Prostate gland (tissue), 2 donors: ENCODE measurements at places on chromosomes 2 and 18. TPM values are rescaled to one million over a fixed set of nuclear protein-coding genes. Genes with fewer than 3 reads are reported as not detected.

ACTG2 gene
- total RNA-seq, result 1,176 TPM

TSN gene
- total RNA-seq, result 58.7 TPM

TBR1 gene
- total RNA-seq, result 0.45 TPM

PAX3 gene
- total RNA-seq, result not detected

SAG gene
- not detected for total RNA-seq

DUSP11 gene
- total RNA-seq, result 37.8 TPM

SPC25 gene
- 0.91 TPM for total RNA-seq

HOXD3 gene
- total RNA-seq, result 5.3 TPM

AGXT gene
- not detected for total RNA-seq

TRIM43 gene
- total RNA-seq, result not detected

SLC5A7 gene
- total RNA-seq, result 0.17 TPM

ZAP70 gene
- total RNA-seq, result 1.8 TPM

INHA gene
- total RNA-seq, result 0.96 TPM

ATP8B1 gene
- total RNA-seq, result 33.5 TPM

IL37 gene
- total RNA-seq, result 1.4 TPM

RAB27B gene
- 10.7 TPM for total RNA-seq

FOXD4L1 gene
- not detected for total RNA-seq

TAF1B gene
- total RNA-seq, result 14.8 TPM

PSMA8 gene
- 2.9 TPM for total RNA-seq

TMEM182 gene
- total RNA-seq, result 4.3 TPM

GPR45 gene
- total RNA-seq, result not detected

CDC42EP3 gene
- 75.5 TPM for total RNA-seq

DCDC2C gene
- not detected for total RNA-seq

FZD7 gene
- total RNA-seq, result 16.1 TPM

SCN7A gene
- total RNA-seq, result 6.3 TPM

HMSD gene
- not detected for total RNA-seq

TTC31 gene
- 27.6 TPM for total RNA-seq

TEX44 gene
- total RNA-seq, result 10.6 TPM

SF3B1 gene
- total RNA-seq, result 250 TPM

TTR gene
- not detected for total RNA-seq

DNER gene
- total RNA-seq, result 6.0 TPM

CDH7 gene
- 1.0 TPM for total RNA-seq

ASAP2 gene
- total RNA-seq, result 9.2 TPM

SIX3 gene
- not detected for total RNA-seq

CIB4 gene
- total RNA-seq, result not detected

EVA1A gene
- total RNA-seq, result 9.7 TPM

DNAH6 gene
- total RNA-seq, result 4.9 TPM

ERBB4 gene
- total RNA-seq, result 32.8 TPM

SH3BP4 gene
- total RNA-seq, result 86.7 TPM

EGR4 gene
- total RNA-seq, result 11.4 TPM

CFAP65 gene
- not detected for total RNA-seq

PSD4 gene
- 221 TPM for total RNA-seq

EVX2 gene
- 1.2 TPM for total RNA-seq

MOGAT1 gene
- not detected for total RNA-seq

NCKAP5 gene
- 2.0 TPM for total RNA-seq
